ENCODE measurements at places on chromosomes 7 and 10.

DNA sequence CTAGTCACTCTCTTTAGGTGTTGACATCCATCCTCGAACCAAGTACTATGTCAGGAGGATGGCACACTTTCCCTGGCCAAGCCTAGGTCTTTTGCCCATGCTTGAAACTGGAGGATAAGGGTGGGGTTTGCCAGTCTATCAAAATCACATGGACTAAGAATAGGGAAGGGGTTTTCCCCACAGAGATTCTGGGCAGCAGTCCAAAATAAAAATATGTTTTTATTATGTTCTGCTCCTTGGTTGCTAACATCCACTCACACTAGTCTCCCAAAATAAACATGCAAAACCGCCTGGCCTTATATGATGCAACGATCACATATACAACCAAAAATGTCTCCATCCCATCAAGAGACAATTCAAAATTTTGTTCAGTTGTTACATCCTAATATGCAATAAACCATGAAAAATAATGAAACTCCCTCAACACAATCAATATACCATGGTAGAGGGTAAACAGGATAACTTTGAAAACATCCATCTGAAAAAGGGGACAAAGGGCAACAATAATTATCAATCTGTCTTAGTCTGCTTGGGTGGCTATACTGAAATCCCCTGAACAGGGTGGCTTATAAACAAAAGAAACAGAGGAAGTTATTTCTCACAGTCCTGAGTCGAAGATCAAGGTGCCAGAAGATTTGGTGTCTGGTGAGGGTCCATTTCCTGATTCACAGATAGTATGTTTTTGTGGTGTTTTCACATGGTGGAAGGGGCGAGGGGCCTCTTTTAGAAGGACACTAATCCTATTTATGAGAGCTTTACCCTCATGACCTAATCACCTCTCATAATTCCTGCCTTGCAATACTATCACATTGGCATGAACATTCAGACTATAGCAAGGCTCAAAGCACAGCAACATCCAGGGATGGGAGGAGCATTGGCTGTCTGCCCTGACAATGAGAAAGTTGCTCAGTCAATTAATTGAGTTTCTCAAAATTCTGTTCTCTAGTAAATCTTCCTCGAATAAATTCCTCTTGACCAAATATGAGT lies 159.3 kb downstream of the ETV1 start:
- DNase-seq: no peak

DNA sequence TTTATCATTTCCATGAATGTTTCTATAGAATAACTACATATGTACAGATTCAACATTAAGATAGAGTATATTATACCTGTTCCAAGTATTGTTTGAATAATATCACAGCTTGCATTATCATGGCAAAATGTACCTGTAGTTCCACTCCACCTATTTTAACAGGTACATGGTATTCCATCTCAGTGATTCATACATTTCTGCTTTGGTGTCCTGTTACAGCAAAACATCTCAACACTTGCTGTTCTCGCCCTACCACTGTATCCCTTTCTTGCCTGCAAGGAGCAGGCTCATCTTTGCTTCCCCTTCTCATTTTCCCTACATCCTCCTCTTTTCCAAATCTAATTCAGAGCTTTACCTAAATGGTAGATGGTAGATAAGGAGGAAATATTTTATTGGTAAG lies 27.1 kb upstream of the SGCE start:
- no peak for DNase-seq

- DNase-seq: no peak
Observed at GRCh38 chr7:593324-594115, 73.9 kb upstream of the PDGFA start.

DNA sequence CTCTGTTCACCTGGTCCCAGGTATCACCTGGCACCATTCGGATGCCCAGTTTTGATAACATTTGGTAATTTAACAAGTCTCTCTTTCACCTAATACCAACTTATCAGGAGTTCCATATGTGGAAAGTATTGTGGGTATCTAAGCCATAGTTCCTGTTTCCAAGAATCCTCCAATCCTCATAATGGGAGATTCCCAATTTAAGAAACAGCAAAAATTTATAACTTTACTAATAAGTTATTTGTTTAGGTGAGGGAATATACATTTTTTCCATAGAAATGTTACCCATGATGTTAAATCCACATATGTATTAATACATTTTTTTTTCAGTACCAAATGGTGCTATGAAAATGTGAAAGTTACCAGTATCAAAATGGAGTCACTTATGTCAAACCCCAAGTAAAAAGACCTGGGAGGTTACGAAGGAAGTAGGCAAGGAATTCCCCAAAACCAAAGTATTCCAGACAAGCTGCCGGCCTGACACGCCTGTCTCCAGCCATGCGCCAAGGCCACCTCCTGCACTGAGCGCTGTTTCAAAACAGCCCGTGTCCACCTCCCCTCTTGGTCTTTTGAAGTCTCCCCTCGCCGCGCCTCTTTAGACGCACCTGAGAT lies 44.8 kb downstream of the PRKCQ start:
- DNase-seq: no peak

DNA sequence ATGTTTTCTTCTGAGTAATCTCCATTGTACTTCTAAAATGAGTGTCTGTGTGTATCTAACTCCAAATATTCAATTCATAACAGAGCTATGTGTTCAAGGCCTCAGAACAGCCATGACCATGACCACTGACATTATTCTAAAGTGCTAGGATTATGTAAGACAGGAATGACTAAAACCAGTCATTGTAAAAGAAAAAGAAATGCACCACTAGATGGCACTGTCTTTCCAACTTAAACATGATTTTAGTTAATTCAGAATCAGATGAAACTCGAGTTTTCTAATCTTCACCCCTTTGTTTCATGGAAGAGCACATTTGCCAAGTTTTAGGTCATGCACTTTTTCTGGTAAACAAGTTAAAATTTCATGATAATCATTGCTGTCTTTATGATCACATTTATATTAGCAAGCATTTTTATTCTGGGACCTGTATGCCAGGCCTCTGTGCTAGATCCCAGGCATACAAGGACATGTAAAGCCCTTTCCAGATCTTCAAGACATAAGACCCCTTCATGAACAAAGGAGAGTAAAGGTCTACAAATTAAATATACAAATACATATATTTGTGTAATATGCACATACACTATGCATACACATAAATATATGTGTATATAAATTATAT lies 26.1 kb upstream of the RSU1 start:
- no peak for DNase-seq

DNA sequence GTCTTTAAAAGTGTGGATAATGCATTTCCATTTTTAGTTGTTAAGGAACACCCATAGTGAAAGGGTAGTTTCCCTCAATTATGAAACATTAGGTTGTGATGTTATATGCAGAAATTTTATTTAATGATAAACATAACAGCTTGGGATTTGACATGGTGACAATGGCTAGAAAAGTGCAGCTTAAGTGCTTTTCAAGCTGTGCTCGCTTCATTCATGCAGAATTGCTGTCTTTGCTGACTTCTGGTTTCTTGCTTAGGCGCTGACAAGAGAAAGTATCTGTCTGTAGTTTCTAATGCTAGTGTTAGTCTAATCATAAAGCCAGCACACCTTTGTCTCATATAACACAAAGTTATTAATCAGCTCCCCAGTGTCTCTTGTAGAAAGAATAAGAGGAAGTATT lies 170.0 kb downstream of the ARL5B start:
- DNase-seq: no peak

DNA sequence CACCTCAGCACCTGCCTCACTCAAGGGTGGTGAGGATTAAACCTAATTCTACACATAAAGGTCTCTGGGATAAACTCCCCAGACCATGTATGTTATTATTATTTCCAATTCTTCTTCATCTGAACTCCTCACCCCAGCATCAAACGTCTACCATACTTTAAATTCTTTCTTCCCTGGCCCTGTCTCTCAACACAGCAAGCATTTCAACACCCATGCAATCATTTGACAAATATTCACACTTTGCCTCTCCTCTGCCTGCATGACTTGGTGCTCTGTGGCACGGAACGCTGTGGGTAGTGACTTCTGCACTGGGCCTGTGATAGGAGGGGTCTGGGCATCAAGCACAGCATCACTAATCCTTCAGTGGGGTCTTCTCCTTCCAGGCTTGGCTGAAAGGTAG lies 490.8 kb downstream of the TNS3 start:
- no peak for DNase-seq

- no peak for DNase-seq
Observed at GRCh38 chr7:37541810-37542443, 93.3 kb upstream of the ELMO1 start.

GRCh38 chr7:82506208-82506607 lies 62.6 kb upstream of the CACNA2D1 start:
- DNase-seq: no peak

GRCh38 chr10:103192089-103192450 lies 1.0 kb downstream of the NT5C2 start:
- DNase-seq: no peak

GRCh38 chr10:110457851-110458250 lies 39.9 kb upstream of the DUSP5 start:
- no peak for DNase-seq

DNA sequence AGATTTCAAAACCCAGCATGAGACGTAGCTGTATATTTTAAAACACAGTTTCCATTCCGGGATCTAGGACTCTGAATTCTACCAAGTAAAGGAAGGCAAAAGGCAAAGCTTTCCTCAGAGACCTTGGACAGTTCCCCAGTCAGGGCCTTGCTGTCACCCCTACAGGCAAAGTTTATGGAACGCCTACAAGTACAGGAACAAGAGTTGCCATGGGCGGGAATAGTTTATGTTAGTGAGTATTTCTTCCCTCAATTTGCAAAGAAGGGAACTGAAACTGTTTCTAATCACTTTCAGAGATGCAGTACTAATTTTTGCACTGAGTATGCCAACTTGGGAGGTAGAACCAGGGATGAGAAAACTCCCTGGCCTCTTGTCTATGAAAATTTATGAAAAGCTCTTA lies 68.2 kb upstream of the LRGUK start:
- DNase-seq: peak; percentile 31

DNA sequence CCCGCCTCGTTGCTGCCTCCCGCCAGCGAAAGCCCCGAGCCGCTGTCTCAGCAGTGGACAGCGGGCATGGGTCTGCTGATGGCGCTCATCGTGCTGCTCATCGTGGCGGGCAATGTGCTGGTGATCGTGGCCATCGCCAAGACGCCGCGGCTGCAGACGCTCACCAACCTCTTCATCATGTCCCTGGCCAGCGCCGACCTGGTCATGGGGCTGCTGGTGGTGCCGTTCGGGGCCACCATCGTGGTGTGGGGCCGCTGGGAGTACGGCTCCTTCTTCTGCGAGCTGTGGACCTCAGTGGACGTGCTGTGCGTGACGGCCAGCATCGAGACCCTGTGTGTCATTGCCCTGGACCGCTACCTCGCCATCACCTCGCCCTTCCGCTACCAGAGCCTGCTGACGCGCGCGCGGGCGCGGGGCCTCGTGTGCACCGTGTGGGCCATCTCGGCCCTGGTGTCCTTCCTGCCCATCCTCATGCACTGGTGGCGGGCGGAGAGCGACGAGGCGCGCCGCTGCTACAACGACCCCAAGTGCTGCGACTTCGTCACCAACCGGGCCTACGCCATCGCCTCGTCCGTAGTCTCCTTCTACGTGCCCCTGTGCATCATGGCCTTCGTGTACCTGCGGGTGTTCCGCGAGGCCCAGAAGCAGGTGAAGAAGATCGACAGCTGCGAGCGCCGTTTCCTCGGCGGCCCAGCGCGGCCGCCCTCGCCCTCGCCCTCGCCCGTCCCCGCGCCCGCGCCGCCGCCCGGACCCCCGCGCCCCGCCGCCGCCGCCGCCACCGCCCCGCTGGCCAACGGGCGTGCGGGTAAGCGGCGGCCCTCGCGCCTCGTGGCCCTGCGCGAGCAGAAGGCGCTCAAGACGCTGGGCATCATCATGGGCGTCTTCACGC lies 825 bp downstream of the ADRB1 start:
- DNase-seq: peak; percentile 49

Data from H9 (cell line).